Cardiac muscle cell (in vitro differentiated cells and primary cell): ENCODE measurements at places on chromosomes 11 and 22.

DNA sequence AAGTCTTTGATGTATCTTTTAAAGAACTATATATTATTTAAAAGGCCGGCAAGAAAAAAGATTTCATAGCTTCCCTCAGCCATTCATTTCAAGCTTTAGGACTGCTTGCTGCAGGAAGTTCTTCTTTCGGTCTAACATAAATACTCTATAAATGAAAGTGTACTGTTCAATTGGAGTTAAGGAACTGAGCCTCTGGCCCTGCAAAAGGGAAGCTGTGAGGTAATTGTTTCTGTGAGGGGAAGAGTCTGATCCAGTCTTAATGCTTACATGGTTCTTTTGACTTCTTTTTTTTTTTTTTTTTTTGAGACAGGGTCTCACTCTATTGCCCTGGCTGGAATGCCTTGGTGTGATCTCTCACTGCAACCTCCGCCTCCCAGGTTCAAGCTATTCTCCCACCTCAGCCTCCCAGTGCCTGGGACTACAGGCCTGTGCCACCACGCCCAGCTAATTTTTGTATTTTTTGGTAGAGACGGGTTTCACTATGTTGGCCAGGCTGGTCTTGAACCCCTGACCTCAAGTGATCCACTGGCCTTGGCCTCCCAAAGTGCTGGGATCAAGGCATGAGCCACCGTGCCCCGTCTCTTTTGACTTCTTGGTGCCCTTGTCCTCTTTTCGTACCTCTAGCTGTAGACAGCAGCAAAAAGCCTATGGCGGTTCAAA lies 4.7 kb upstream of the TRIM29 start:
- no peak for DNase-seq

DNA sequence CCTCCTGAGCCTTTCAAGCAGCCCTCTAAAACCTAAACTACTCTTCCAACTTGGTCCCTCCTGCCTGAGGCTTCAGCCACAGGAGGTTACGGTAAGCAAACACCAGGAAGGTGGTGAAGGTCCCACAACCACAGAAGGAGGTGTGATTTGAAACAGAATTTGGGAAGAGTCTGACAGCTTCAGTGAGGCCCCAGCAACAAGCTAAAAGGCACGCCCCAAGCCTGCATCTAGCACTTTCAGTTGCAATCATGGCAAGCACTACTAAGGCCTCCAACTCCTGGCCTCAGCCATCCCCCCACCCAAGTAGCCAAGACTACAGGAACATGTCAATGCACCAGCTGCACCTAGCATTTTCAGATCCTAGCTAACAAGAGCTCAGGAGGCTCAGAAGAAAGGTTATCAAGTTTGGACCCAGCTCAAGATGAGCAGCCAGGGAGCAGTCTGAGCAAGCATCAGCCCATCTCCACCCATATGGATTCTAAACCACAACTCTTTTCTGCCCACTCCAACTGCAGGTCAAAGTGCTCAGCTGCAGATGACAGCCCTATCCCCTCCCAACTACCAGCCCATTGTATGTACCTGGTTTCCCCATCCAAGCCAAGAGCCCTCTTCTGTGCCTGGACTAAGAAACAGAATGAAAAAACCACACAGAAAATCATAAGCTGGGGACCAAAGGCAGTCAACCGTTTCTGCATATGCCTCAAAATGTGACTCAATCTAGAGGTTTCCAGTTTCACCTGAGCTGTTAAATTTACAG lies 10.4 kb upstream of the AHNAK start:
- no peak for DNase-seq

- no peak for DNase-seq
These were observed 1083.4 kb downstream of the BRD1 start for GRCh38 chr22:48744283-48744641.

DNA sequence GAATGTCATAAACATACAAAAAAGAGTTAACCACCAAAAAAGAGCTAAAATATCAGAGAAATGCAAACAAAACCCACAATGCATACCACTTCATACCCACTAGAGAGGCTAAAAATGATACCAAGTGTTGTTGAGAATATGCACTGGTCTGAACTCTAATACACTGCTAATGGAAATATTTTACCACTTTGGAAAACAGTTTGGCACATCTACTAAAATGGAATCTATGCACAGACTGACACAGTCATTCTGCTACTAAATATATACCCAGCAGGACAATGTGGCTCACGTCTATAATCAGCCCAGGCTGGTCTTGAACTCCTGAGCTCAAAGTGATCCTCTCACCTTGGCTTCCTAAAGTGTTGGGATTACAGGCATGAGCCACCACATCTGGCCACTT lies 18.0 kb downstream of the MAPK1 start:
- DNase-seq: no peak
